Breast epithelium (tissue), 4 donors: ENCODE measurements at places on chromosomes 4 and X. TPM values are rescaled to one million over a fixed set of nuclear protein-coding genes. Genes with fewer than 3 reads are reported as not detected.

MAGEC2 gene
- total RNA-seq, result not detected

MAGEA11 gene
- total RNA-seq, result not detected

CWH43 gene
- not detected for total RNA-seq

CFI gene
- total RNA-seq, result 56.5 TPM

CAPN6 gene
- total RNA-seq, result not detected

IL1RAPL1 gene
- 0.16 TPM for total RNA-seq

- no peak overlapping the region for H3K4me3 ChIP-seq
- no peaks in the 10 kb centered on the region for H3K4me1 ChIP-seq
- no peaks in the 10 kb centered on the region for H3K27me3 ChIP-seq
- no peaks in the 10 kb centered on the region for H3K36me3 ChIP-seq
Observed at GRCh38 chr4:18049446-18049845, 27.9 kb upstream of the LCORL start.

- no peak overlapping the region for H3K4me3 ChIP-seq
- no peaks in the 10 kb centered on the region for H3K36me3 ChIP-seq
- H3K27me3 ChIP-seq, result no peaks in the 10 kb centered on the region
- no peaks in the 10 kb centered on the region for H3K4me1 ChIP-seq
- H3K27ac ChIP-seq, result no peak overlapping the region
Observed at GRCh38 chrX:151225843-151226242, 49.5 kb downstream of the GPR50 start.

GRCh38 chr4:20091781-20092180 lies 159.9 kb upstream of the SLIT2 start:
- no peaks in the 10 kb centered on the region for H3K36me3 ChIP-seq
- no peaks in the 10 kb centered on the region for H3K27me3 ChIP-seq
- H3K27ac ChIP-seq, result no peak overlapping the region
- DNase-seq, result no peak
- H3K4me1 ChIP-seq, result no peaks in the 10 kb centered on the region
